ENCODE measurements at places on chromosomes 2 and 18.

DNA sequence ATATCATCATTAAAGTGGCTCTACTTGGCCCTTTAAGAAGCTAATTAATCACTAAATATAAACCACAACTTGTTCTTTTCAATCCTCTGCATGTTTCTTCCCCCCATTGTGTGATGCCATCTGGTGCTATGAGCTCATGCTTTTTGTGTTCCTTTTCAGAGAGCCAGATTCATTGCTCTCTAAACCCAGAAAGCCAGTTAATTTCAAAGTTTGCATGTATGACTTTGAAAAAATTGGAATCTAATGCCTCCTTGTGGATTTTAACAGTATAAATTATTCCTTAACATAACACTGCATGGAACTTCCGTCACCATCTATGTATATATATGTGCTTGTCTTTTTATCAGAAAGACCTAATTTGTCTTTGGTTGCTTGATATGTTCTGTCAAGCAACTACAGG, 31.1 kb downstream of the TMEM178A start:
- DNase-seq, result no peak

DNA sequence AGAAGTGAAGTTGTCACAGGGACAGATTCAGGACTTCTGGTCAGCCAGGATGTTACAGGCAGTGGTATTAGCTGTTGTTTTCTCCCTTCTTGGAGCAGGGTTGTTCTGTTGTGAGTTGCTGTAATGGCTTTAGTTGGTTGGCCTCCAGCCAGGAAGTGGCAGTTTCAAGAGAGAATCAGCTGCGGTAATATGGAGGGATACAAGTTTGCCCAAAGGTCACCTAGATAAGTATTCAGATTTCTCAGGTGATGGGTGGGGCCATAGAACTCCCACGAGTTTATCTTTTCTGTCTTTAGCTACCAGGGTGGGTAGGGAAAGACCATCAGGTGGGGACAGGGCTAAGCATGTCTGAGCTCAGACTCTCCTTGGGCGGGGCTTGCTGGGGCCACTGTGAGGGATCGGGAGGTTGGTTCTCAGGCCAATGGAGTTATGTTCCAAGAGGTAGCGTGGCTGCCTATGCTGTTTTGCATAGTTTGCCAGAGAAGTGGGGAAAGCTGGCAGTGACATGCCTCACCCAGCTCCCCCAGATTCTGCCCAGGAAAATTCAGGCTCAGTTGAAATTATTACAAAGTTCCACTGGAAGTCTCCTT, 640.4 kb upstream of the CHAC2 start:
- DNase-seq, result no peak

- no peak for DNase-seq
Observed at GRCh38 chr2:35099342-35099741, 1256.2 kb upstream of the CRIM1 start.

DNA sequence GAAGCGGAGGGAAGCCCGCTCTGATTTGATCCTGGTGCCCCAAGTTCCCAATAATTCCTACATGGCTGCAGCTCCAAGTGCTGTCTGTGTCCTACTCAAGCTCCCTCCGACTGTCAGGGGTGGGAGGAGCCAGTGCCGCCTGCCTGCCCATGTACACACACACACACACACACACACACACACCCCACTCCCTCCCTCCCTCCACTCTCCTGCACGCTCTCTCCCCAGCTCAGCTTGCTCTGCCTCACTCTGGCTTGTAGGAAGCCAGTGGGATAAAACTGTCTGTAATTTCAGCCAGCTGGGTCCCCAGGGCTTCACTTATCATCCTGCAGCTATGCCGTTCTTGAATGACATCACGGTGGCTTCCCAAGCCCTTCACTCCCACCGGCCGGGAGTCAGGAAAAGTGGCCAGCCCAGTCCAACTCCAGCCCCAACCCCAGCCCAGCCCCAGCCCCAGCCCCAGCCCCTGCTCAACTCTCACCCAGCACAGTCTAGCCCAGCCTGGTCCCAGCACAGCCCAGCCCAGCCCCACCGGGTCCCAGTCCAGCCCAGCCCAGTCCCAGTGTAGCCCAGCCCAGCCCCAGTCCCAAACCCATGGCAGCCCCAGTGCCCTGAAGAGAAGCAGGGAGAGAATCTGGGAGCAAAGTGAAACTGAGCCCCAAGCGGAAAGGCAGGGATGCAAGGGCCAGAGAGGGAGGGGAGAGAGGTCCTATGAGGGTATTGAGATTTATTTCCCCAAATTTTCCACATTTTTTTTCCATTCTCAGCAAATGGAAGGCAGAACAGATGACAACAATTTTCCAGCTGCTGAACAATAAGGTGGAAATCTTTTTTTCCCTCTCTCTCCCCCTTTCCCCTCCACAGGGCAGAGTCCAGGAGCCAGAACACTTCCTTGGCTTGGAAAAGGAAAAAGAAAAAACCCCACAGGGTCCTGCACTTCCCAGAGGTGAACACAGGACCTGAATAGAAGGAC, 144.0 kb downstream of the TNS1 start:
- peak; percentile 60 for DNase-seq

DNA sequence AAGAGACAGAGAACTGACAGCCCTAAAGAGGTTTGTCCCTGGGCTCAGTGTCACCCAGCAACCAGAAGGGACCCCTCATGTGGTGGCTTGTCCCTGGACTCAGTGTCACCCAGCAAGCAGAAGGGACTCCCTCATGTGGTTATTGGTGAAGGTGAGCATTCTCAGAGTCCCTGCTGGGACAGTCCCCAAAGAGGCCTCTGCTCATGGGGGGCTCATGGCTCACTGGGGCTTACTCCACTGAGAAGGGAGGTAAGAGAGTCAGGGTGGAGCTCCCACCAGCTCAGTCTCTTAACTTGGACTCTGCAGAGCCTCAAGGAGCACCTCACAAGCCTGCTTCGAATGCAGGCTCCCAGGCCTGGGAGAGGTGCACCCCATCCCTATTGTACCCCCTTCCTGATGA, 145.2 kb upstream of the COPS8 start:
- no peak for DNase-seq

- no peak for DNase-seq
Observed at GRCh38 chr18:9290156-9290555, 44.4 kb upstream of the TWSG1 start.

DNA sequence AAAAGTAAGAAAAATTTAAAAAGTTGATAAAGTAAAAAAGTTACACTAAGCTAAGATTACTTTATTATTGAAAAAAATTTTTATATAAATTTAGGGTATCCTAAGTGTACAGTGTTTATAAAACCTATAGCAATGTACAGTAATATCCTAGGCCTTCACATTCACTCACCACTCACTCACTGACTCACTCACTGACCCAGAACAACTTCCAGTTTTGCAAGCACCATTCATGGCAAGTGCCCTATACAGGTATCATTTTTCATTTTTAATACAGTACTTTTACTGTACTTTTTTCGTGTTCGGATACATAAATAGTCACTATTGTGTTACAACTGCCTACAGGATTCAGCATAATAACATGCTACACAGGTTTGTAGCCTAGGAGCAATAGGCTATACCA, 8.9 kb upstream of the THUMPD2 start:
- no peak for DNase-seq

DNA sequence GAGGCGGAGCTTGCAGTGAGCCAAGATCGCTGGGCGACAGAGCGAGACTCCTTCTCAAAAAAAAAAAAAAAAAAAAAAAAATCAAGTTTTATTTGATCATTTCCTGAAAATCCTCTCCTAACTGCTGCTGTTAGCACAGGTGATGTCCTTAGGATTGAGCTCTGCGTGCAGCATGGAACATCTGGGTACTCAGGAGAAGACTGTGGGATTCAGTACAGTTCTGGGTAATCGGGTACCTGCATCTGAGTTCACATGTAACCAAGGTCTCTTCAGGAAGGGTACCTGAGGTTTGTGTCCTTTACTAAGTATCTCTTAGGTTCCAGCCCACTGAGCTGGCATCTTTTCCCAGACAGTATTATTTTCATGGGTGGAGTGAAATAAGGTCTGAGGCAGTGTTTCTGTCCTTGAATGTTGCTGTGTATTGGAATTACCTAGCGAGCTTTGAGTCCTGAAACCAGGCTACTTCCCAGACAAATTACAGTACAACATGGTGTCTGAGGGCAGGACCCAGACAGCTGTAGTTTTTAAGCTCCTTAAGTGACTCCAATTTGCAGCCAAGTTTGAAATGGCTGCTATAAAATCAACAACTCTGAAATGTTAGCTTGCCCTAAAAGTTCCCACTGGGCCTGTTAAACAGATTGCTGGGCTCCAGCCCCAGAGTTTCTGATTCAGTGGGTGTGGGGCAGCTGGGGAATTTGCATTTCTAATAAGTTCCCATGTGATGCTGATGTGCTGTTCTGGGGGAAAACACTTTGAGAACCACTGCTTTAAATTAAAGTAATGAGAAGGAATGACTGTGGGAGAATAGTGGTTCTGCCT, 120.5 kb downstream of the PMAIP1 start:
- no peak for DNase-seq

- no peak for DNase-seq
Observed at GRCh38 chr2:169160926-169161481, 91.6 kb downstream of the DHRS9 start.

DNA sequence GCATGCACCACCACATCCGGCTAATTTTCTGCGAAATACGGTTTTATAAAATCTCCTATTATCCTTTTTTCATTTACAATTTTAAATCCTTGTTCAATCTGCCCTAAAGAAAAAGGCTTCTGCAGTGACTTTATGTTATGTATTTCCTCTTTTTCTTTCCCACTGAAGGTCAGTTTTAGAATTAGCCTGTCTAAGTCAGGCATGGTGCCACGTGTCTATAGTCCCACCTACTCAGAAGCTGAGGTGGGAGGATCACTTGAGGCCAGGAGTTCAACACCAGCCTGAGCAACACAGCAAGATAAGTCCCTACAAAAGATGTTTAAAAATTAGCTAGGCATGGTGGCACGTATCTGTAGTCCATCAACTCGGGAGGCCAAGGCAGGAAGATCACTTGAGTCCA, 39.8 kb upstream of the TNFRSF11A start:
- no peak for DNase-seq

- DNase-seq, result no peak
Observed at GRCh38 chr2:12928197-12928774, 211.6 kb downstream of the TRIB2 start.

- no peak for DNase-seq
Observed at GRCh38 chr2:201790291-201790690, 9.6 kb upstream of the ALS2 start.

GRCh38 chr18:41829647-41830516, 125.2 kb upstream of the PIK3C3 start:
- no peak for DNase-seq

- no peak for DNase-seq
Observed at GRCh38 chr18:23259701-23260681, 124.7 kb downstream of the CABLES1 start.

DNA sequence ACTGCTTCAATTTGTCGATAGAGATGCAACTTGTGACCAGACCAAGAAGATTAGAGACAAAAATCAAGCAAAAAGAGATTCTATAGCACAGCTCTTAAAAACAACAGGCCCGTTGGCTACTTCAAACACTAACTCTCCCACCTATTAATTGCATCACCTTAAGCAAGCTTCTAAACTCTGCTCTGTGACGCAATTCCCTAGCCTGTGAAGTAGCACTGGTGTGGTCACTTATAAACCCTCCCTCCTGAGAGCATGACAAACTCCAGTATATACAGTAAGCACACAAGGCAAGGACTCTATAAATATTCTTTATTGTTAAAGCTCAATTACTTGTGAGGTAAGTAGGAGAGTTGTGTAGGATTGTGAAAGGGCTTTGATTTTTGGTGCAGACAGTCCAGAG, 72.3 kb downstream of the CMPK2 start:
- DNase-seq, result no peak

GRCh38 chr2:240203788-240204270, 63.4 kb upstream of the OTOS start:
- DNase-seq, result no peak

DNA sequence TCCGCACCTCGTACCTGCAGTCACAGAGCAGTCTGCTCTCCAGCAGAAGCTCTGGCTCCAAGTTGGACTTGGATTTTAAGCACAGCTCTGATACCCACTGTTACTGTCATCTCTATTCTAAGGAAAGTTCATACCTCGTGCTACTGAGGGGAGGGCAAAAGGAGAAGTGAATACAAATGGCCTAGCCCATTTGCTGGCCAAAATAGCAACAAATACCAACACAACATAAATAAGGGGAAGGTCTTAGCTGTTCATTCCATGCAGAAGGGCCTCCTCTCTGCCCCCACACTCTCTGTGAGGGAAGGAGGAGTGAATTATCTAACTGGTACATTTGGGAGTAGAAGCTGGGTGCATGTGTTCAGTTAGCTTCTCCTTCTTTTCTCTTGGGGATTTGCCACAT, 739.4 kb upstream of the RAB6C start:
- no peak for DNase-seq

- no peak for DNase-seq
Observed at GRCh38 chr2:60806595-60806987, 50.5 kb downstream of the PAPOLG start.

- DNase-seq, result no peak
Observed at GRCh38 chr2:216406826-216407225, 5.5 kb upstream of the SMARCAL1 start.

DNA sequence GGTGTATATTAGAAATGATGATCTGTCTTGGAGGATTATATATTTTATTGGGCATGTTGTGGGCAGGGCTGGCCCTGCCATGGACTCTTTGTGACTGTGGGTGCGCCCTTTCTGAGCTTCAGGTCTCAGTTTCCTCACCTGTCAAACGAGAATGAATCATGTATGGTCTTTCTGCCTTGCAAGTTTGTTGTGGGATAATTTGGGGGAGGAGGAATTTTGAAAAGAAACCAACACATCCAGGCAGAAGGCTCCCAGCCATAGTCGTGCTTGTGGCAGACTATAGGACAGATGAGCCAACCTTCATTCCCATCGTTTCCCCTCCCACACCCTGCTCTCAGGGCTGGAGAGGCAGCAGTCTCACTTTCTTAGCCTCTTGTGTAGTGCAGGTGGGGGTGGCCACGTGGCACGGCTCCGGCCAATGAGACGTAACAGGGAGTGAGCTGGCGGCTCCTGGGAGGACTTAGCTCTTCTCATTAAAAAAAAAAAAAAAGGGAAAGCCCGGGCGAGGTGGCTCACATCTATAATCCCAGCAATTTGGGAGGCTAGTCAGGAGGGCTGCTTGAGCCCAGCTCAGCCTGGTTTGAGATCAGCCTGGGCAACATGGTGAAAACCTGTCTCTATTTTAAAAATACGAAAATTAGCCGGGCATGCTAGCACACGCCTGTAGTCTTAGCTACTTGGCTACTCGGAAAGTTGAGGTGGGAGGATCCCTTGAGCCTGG, 63.1 kb downstream of the RHOB start:
- DNase-seq, result no peak

GRCh38 chr2:138522556-138522955, 21.0 kb downstream of the SPOPL start:
- no peak for DNase-seq

GRCh38 chr2:210782222-210782621, 225.8 kb downstream of the CPS1 start:
- DNase-seq, result no peak
